ENCODE measurements at places on chromosomes 1 and 21. TPM values are rescaled to one million over a fixed set of nuclear protein-coding genes. Genes with fewer than 3 reads are reported as not detected.

- no peaks in the 10 kb centered on the region for H3K36me3 ChIP-seq
- no peak for DNase-seq
- no peaks in the 10 kb centered on the region for H3K4me1 ChIP-seq
- no peaks in the 10 kb centered on the region for H3K27me3 ChIP-seq
- H3K4me3 ChIP-seq = no peak overlapping the region
- H3K27ac ChIP-seq = no peak overlapping the region
Measured at GRCh38 chr1:71296551-71297134, 215.8 kb upstream of the ZRANB2 start.

GRCh38 chr1:117137281-117137855 is 15.8 kb upstream of the TRIM45 start:
- no peak overlapping the region for H3K4me3 ChIP-seq
- no peak overlapping the region for H3K27ac ChIP-seq
- no peaks in the 10 kb centered on the region for H3K4me1 ChIP-seq

- peak overlapping the region; percentile 97 for H3K27ac ChIP-seq
- H3K27me3 ChIP-seq = no peaks in the 10 kb centered on the region
- no peaks in the 10 kb centered on the region for H3K36me3 ChIP-seq
- no peak overlapping the region for H3K4me3 ChIP-seq
Measured at GRCh38 chr1:203549309-203549708, 55.4 kb downstream of the OPTC start.

- DNase-seq = no peak
- no peaks in the 10 kb centered on the region for H3K4me1 ChIP-seq
- no peak overlapping the region for H3K4me3 ChIP-seq
Measured at GRCh38 chr1:9927259-9927658, 15.9 kb downstream of the LZIC start.

DNA sequence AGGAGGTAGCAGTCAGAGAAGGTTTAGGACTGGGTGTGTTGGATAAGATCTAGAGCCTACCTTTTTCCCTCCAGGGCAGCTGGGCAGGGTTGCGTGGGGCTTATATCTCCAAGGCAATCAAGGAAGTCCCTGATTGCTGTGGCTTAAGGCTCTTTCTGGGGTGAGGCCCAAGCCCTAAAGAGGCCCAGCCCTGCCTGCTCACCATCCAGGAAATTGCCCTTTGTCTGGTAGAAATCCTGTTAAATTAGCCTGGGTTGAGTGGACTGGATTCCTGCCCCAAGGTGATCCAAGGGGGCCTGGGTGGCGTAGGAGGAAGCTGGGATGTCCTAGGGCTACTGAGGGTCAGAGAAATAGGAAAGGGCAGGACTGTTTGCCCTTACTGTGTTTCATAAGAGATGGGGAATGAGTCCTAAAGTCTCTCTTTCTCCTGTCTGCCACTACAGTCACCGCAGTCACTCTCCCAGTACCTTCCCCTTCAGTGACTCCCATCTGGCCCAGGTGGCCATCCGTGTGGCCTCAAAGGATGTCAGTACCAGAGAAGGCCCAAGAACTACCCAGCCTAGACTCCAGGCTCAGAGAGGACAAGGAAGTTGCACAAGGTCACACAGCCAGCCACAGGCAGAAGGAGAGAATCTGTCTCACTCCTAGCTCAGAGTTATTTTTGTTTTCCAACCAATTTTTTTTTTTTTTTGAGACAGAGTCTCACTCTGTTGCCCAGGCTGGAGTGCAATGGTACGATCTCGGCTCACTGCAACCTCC is 25.8 kb downstream of the MFSD2A start:
- no peak overlapping the region for H3K4me3 ChIP-seq
- no peaks in the 10 kb centered on the region for H3K4me1 ChIP-seq
- no peaks in the 10 kb centered on the region for H3K27me3 ChIP-seq
- no peaks in the 10 kb centered on the region for H3K36me3 ChIP-seq

The SAMD13 gene
- total RNA-seq = 2.1 TPM

DNA sequence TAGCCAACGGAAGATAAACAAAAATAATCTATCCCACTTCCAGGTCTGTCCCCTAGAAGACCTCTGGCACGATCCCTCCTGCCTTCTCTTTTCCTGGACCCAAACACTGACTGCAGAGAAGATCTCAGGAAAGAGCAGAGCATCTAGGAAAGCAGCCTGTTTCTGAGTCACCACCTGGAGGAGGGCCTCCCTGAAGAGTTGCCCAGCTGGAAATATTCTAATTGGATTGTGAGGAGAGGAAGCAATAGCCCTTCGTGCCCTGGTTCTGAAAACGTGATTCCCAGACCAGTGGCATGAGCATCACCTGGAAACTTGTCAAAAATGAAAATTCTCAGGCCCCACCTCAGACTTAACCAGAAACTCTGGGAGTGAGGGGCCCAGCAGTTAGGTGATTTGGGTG is 411.1 kb downstream of the SETD4 start:
- DNase-seq = no peak
- no peaks in the 10 kb centered on the region for H3K4me1 ChIP-seq
- no peak overlapping the region for H3K27ac ChIP-seq

The LDLRAD1 gene
- not detected for total RNA-seq

DNA sequence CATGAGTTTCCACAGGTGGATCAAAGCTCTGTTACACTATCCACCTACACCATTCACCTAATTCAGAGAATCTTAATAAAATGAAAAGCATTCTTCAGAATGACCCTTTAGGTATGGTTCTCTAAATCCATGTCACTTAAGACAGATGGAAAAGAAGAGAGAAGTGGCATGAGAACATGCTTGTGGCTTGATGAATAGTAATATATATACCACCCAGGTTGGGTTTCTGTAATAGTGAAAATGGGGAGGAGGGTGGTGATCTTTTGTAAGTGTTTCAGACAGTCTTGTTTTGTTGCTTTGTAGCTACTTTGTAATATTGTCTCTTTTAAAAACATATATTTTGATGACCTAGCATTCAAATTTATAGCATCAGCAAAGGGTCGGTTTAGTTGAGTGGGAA is 469.8 kb downstream of the USP25 start:
- H3K36me3 ChIP-seq = no peaks in the 10 kb centered on the region
- no peaks in the 10 kb centered on the region for H3K27me3 ChIP-seq
- DNase-seq = no peak
- no peaks in the 10 kb centered on the region for H3K4me1 ChIP-seq

- no peaks in the 10 kb centered on the region for H3K27me3 ChIP-seq
- H3K4me1 ChIP-seq = peaks cover 29% of the 10 kb centered on the region
- peak overlapping the region; percentile 82 for H3K27ac ChIP-seq
- no peak overlapping the region for H3K4me3 ChIP-seq
Measured at GRCh38 chr1:7379441-7379971, 391.6 kb upstream of the VAMP3 start.

DNA sequence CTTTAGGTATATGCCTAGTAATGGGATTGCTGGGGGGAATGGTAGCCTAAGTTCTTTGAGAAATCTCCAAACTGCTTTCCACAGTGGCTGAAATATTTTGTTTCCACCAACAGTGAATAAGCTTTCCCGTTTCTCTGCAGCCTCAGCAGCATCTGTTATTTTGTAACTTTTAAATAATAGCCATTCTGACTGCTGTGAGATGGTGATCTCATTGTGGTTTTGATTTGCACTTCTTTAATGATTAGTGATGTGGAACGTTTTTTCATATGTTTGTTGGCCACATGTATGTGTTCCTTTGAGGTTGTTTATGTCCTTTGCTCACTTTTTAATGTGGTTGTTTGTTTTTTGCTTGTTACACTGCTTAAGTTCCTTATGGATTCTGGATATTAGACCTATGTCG is 237.4 kb downstream of the CENPF start:
- no peaks in the 10 kb centered on the region for H3K4me1 ChIP-seq
- no peak overlapping the region for H3K4me3 ChIP-seq
- no peaks in the 10 kb centered on the region for H3K27me3 ChIP-seq
- no peaks in the 10 kb centered on the region for H3K36me3 ChIP-seq

The SPRR2A gene
- total RNA-seq = not detected

Data from sigmoid colon (tissue), 7 donors.